ENCODE measurements at places on chromosomes 2 and 18. TPM values are rescaled to one million over a fixed set of nuclear protein-coding genes. Genes with fewer than 3 reads are reported as not detected.
A peak's percentile ranks its signal among the peaks of the same experiment; 100 is the strongest.

DNA sequence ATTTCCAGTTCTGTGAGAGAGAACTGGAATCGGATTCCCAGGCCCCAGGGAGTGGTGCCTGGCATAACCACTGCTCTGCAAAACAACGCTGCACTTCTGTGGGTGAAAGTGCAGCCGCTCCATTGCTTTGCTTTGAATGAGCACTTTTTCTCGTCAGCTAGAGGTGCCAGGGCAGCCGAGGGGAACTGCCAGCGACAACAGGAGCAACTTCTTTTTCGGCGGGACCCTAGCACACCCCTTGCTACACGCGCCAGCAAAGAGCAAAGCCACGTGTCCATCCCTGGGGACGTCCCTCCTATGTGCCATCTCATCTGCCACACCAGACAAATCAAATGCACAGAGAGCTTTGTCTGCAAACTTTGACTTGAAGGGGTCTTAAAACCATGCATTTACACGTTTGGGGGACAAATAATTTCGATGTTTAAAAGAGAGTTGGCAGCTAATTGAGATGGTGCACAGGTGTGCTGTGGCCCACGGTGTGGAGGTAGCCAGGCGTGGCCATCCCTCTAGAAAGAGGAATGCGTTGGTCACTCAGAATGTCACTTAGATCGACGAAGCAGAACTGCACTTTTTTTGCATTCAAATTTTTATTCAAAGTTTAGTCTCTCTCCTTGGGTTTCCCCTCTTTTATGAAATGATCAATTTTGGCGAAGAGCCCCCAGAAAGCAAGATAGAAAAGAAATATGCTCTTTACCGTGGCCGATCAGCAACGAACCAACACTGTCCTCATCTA, 151.8 kb downstream of the MBP start:
- peaks cover 34% of the 10 kb centered on the region for H3K4me1 ChIP-seq
- peak; percentile 24 for DNase-seq
- peak overlapping the region; percentile 29 for H3K27ac ChIP-seq

GRCh38 chr18:55390898-55391297, 197.1 kb downstream of the TCF4 start:
- H3K4me1 ChIP-seq = peaks cover 4% of the 10 kb centered on the region
- H3K27ac ChIP-seq = no peak overlapping the region
- no peaks in the 10 kb centered on the region for H3K27me3 ChIP-seq
- H3K4me3 ChIP-seq = no peak overlapping the region
- H3K36me3 ChIP-seq = peaks cover 25% of the 10 kb centered on the region

DNA sequence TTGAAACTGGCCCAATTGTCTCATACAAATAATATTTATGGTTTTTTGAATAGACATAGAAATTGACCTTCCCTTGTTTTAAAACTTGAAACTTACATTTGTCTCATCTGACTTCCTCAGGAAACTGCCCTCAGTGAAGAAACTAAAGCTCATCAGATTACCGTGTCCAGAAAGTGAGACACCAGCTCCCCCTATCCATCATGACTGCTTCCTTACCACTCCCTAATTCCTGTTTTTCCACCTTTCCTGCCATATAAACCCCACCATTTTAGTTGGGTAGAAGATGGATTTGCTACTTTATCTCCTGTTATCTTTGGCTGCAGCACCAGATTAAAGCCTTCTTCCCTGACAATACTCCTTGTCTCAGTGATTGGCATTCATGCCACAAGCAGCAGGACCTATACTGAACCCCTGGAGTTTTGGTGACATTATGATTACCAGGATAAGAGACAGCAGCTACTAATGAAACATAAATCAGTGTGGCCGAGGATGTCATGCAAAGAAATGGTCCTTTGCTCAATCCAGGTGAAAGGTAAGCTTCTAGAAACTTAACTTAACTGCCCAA, 1627.6 kb upstream of the ZEB2 start:
- no peak overlapping the region for H3K27ac ChIP-seq
- H3K4me3 ChIP-seq = no peak overlapping the region
- H3K27me3 ChIP-seq = peaks cover 7% of the 10 kb centered on the region
- no peaks in the 10 kb centered on the region for H3K36me3 ChIP-seq
- no peak for DNase-seq

DNA sequence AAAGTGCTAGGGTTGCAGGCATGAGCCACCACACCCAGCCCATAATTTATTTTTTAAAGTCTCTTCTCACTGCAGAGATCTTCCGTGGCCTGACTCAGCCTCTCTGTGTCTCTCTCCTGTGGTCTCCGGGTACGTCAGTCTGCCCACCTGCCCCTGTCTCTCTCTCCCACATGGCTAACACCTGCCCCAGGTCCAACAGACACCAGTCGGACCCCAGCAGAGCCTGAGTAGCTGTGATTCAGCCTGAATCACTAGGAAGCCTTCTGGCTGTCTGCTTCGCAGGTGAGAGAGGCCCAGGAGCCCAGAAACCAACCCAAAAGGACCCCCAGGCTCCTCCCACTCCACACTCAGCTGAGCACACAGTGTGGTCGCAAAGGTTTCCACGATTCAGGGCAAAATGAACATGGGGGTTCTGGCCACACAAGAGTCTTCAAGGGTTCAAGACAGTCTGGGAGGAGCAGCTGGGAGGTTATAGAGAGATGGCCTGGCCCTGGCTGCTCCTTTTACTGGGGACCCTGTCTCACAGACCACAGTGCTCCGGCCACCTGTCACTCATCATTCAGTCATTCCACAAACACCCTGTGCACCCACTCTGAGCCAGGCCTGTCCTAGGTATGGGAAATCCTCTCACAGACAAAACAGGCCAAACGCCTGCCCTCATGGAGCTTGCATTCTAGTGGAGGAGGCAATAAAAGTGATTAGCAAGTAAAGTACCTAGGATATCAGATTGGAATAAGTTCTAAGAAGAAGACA, 8.6 kb downstream of the RUFY4 start:
- H3K4me1 ChIP-seq = no peaks in the 10 kb centered on the region
- H3K27me3 ChIP-seq = peaks cover 20% of the 10 kb centered on the region
- H3K36me3 ChIP-seq = no peaks in the 10 kb centered on the region
- no peak for DNase-seq

DNA sequence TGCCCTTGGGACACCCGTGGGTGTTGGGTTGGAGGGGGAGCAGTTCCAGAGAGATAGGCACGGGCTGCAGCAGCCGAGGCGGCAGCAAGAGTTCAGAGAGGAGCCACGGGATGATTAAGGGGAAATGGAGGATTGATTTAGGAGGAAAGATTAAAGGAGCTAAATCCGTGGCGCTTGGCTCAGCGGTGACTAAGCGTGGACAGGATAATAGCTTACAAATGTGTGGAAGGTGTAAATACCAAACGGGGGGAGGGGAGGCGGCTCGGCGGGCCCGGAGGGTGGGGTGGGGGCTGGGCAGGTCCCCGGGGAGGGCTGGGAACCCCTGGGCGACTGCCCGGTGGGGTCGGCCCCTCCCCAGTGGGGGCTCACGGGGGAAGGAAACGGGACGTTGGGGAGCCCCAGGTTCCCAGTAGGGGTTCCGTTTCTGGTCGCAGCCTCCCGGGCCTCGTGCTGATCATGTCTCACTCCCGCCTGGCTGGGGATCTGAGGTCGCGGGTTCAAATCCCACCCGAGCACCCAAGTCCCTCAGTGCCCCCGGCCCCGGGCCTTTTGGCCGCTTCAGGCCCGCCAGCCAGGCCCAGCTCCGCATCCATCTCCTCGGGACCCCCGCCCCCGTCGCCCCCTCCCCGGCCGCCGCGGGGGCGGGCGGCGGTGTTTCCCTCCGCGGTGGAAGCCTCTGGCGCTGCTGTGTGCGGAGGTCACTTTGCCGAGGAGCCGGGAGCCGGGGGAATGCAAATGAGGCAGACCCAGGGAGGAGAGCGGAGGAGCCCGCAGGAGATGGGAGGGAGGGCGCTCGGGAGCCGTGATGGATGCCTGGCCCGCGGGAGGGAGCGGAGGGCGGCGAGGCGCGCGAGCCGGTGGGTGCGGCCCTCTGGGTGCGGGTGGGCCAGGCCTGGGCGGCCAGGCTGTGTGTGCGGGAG, 8.1 kb downstream of the ASIC4 start:
- H3K27ac ChIP-seq = peak overlapping the region; percentile 11
- peaks cover 69% of the 10 kb centered on the region for H3K27me3 ChIP-seq
- H3K4me3 ChIP-seq = peak overlapping the region; percentile 79

DNA sequence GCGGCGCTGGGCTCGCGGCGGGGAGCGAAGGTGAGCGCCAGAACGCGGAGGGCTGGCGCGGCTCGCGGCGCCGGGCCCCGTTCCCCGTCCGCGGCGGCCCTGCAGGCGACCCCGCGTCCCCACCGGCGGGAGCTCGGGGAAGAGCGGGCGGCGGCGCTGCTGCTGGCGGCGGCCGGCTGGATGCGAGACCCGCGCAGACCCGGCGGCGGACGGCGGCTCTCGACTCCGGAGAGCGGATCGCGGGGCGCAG, 213 bp downstream of the DOK6 start:
- DNase-seq = no peak
- peak overlapping the region; percentile 89 for H3K4me3 ChIP-seq
- peaks cover 64% of the 10 kb centered on the region for H3K27me3 ChIP-seq

DNA sequence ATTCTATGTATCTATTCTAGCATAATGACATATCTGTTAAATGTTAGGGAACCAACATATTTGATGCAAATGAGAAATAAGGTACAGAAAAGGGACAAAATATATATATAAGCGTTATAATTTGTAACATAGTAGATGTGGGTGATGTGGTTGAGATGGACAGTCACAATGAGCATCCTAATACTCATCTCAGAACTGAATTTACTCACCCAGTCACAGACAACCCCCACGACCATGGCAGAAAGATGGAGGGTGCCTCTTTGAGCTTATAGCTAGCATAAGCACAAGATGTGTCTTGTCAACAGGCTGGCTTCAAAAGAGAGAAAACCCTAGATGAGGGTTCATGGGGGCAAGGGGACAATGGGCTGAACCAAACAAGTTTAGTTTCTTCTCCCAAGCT, 9.1 kb upstream of the DSG3 start:
- no peaks in the 10 kb centered on the region for H3K36me3 ChIP-seq
- H3K4me1 ChIP-seq = no peaks in the 10 kb centered on the region
- no peak overlapping the region for H3K27ac ChIP-seq
- H3K27me3 ChIP-seq = no peaks in the 10 kb centered on the region

GRCh38 chr2:211941216-211941747, 597.3 kb downstream of the ERBB4 start:
- H3K4me1 ChIP-seq = no peaks in the 10 kb centered on the region
- no peak overlapping the region for H3K27ac ChIP-seq
- no peak for DNase-seq

DNA sequence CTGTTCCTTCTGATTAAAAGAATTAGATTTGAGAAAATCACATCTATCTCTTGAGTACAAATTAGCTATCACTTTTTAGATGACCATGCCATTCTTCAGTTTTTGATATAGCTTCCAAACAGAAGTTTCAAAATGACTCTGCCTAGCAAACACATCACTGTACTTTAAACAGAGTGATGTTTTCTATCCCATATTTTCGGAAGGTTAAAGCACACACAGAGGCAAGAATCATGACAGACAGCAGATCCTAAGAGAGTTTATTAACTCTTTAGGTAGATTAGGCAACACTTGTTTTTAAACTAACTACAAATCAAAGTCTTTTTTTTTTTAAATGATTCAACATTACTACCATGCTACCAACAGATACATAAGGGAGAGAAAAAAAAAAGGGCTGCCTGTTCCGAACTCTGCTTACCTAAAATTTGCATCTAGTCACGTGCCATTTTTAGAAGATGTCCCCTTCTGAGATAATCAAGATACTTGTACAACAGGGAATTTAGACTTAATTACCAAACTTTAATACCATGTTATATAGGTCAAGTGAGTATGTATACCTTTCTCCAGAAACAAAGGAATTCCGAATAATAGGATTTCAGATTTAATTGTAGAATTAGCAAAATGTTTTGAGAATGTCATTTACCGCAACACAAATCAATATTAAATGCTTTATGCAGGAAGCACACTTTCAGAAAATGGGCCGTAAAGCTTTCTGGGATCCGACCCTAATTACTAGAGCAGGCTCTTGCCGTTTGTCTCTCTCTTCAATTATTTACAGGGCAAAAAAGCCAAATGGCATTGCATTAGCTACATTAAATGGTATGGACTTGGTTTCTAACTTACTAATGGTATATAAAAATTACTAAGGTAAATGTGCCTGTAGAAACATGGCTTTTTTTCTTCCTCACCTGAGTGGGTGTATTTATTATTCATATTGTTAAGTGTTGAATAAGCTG, 2.6 kb downstream of the RBMS1 start:
- no peak for DNase-seq
- H3K27ac ChIP-seq = peak overlapping the region; percentile 88
- H3K4me1 ChIP-seq = peaks cover 25% of the 10 kb centered on the region
- H3K36me3 ChIP-seq = peaks cover 3% of the 10 kb centered on the region
- H3K4me3 ChIP-seq = peak overlapping the region; percentile 92

- peak overlapping the region; percentile 88 for H3K4me3 ChIP-seq
- peak overlapping the region; percentile 86 for H3K27ac ChIP-seq
- peak; percentile 27 for DNase-seq
- peaks cover 22% of the 10 kb centered on the region for H3K4me1 ChIP-seq
- no peaks in the 10 kb centered on the region for H3K27me3 ChIP-seq
- H3K36me3 ChIP-seq = peaks cover 4% of the 10 kb centered on the region
Observed at GRCh38 chr18:79949697-79950487, 1.6 kb downstream of the SLC66A2 start.

GRCh38 chr2:16960579-16960978, 294.9 kb upstream of the CYRIA start:
- H3K4me3 ChIP-seq = no peak overlapping the region
- no peaks in the 10 kb centered on the region for H3K36me3 ChIP-seq
- no peak overlapping the region for H3K27ac ChIP-seq
- no peak for DNase-seq
- H3K27me3 ChIP-seq = no peaks in the 10 kb centered on the region

DNA sequence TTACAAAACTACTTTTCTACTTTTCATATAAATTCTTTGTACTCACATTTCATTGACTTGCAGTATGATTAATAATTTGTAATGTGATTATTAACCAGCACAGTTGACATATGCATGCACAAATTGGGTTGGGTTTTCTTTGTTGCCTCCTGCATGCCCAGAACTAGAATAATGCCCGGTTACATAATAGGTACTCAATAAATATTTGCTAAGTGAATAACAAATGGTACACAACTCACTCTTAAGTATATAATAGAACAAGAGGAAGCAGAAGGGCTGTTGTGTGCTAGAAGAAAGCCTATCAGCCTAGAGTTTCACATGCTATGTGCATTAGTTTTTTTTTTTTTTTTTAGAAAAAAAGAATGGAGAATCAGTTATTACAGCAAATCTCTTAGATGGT, 9.3 kb downstream of the RDH14 start:
- no peak overlapping the region for H3K4me3 ChIP-seq
- no peak for DNase-seq
- peaks cover 22% of the 10 kb centered on the region for H3K36me3 ChIP-seq
- H3K4me1 ChIP-seq = peaks cover 28% of the 10 kb centered on the region
- H3K27me3 ChIP-seq = no peaks in the 10 kb centered on the region

DNA sequence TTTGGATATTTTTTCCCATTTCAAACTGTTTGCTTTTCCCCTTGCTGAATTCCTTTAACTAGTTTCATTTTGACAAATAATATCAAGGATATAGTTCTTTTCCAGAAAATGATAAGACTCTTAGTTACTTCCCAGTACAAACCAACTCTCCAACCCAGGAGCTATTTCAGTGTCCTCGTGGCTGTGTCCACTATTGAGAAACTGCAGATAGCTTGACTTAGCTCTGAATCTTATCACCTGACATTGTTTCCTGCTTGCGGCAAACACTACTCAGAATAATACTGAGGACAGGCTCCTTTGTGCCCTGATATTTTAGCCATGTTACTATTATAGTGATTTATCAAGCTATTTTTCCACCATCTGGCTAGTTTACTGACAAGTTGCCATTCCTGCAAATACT, 74.6 kb downstream of the KLF7 start:
- no peak overlapping the region for H3K27ac ChIP-seq
- H3K4me3 ChIP-seq = no peak overlapping the region
- H3K27me3 ChIP-seq = no peaks in the 10 kb centered on the region
- DNase-seq = no peak
- H3K36me3 ChIP-seq = peaks cover 18% of the 10 kb centered on the region

TMEM169 gene
- total RNA-seq = 2.1 TPM

CDH7 gene
- 5.5 TPM for total RNA-seq

RAX gene
- not detected for total RNA-seq

DPY30 gene
- 84.5 TPM for total RNA-seq

Data from type B pancreatic cell (in vitro differentiated cells).